Activated CD8-positive, alpha-beta T cell treated with anti-CD3 and anti-CD28 coated beads for 36 hours (primary cell): ENCODE measurements at places on chromosomes 1 and 21. TPM values are rescaled to one million over a fixed set of nuclear protein-coding genes. Genes with fewer than 3 reads are reported as not detected.
A peak's percentile ranks its signal among the peaks of the same experiment; 100 is the strongest.

DNA sequence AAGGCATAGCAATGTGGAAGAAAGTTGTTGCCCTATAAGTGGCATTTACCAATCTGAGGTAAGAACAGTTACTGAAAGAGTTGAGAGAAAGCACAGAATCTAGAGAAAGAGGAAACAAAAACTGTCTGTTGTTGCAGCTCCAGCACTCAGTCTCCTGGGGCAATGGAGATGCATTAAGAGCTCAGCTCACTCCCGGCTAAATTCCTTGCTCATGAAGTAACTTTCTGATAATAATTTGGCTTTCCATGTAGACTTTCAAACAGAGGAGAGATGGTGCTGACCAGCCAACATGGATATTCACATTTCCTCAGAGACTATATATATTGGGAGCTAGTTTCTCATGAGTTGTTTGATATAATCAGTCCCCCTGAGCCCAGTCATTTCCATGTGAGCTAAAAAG is 135.3 kb downstream of the GDAP2 start:
- DNase-seq, result no peak

DNA sequence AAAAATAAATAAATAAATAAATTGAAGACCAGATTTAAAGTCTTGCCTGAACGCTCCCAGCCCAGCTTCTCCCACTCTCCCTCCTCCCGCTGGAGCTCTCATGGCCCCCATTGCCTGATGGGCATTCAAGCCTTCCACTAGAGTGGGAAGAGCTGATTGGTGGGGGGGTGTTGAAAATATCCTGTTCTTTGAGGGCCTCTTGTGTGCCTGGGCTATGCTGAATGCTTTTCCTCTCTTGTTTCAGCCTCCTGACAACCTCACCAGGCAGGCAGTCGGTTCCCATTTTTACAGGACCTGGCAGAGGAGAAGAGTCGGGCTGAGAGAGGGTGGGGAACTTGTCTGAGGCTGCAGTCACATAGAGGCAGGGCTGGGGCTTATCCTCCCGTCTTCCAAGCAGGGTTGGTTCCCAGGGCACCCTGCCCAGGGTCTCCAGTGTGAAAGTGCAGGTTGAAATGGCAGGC is 59.2 kb upstream of the SSBP3 start:
- no peak for DNase-seq

GRCh38 chr1:53655931-53656746 is 82.8 kb downstream of the GLIS1 start:
- no peak for DNase-seq

GRCh38 chr1:15176898-15177665 is 23.5 kb downstream of the TMEM51 start:
- DNase-seq, result no peak

Gene CLIC6
- 0.58 TPM for total RNA-seq

Gene CYP4B1
- total RNA-seq, result not detected

GRCh38 chr1:196655494-196655893 is 3.7 kb downstream of the CFH start:
- DNase-seq, result no peak

GRCh38 chr1:156160743-156161171 is 7.4 kb downstream of the SEMA4A start:
- peak; percentile 80 for DNase-seq

GRCh38 chr1:62307895-62308492 is 11.2 kb downstream of the KANK4 start:
- no peak for DNase-seq

DNA sequence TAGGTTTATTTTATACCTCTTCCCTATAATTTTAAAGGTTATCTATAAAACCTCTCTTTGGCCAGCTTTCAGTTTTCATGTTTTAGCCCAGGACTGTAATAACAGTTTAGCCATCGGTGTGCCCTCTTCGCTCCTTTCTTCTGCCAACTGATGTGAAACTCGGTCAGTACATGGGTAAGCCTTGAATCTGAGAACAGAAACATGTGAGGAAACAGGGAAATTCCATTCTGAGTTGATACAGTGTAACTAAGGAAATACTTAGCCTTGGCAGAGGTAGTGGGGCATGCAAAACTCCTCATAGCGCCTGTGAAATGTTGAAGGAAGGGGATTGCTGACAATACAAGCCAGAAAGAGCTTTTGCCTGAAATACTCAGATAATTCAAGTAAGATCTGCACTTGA is 465.2 kb downstream of the NCAM2 start:
- no peak for DNase-seq

DNA sequence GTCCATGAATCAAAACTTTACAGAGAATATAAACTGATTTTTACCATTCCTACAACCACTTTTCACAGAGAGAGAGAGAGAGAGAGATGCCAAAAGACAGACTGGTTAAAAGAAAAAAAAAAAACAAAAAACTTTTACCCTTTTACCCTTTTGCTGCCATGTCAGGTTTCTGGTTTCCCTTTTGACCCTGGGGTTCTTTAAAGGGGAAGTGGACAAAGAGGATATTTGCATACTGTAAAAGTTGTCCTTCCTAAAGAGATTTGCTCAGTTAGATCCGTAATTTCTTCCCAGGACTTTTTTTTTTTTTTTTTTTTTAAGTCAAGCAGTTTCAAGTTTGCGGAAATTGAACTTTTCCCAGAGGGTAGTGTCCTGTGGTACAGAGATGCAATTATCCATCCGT is 287.8 kb upstream of the RGS18 start:
- no peak for DNase-seq

DNA sequence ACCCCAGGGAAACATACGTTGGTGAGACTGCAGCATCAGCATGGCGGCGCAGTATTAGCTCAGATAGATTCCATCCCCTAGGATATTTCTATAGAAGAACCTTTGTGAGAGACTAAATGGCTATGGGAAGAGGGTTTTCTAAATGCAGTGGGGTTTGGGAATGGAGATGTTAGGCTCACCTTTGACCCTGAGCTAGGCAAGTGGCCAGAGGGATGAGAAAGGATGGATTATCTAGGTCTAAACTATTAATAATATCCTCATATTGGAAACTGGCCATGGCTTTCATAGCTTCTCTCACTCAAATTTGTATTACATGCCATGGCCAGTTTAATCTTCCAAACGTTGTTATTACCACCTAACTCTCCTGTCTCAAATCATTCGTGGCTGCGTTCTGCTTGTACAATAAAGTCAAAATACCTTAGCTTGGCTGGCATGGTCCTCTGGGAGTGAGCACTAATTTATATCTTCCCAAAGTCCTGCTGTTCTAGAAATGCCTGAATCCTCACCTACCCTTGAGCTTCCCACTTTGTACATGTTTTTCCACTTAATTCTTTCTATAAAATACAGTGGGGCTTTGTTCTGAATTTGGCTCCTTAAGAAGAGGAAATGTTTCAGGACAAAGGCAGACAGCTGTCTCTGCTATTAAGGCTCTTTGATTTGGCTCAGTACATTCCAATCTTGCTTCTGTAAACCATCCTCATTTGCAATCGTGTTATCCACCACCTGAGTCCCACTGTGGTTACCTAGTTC is 31.0 kb upstream of the COG2 start:
- no peak for DNase-seq

Gene ALX3
- not detected for total RNA-seq

GRCh38 chr1:104064399-104064798 is 314.7 kb downstream of the AMY1C start:
- no peak for DNase-seq

GRCh38 chr1:6234502-6235295 is 1.1 kb downstream of the ICMT start:
- no peak for DNase-seq

DNA sequence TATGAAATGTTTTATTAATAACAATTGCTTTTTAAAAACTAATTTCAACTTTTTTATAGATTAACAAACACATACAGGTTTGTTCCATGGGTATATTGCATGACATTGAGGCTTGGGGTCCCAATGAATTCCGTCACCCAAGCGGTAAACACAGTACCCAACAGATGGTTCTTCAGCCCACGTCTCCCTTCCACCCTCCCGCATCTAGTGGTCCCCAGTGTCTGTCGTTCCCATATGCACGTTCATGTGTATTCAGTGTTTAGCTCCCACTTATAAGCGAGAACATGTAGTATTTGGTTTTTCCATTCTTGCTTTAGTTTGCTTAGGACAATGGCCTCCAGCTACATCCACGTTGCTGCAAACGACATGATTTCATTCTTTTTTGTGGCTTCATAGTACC is 48.6 kb downstream of the NOS1AP start:
- DNase-seq, result no peak

- no peak for DNase-seq
Measured at GRCh38 chr21:44893948-44894656, 20.6 kb upstream of the PTTG1IP start.
